ENCODE measurements at places on chromosomes 4 and X.

DNA sequence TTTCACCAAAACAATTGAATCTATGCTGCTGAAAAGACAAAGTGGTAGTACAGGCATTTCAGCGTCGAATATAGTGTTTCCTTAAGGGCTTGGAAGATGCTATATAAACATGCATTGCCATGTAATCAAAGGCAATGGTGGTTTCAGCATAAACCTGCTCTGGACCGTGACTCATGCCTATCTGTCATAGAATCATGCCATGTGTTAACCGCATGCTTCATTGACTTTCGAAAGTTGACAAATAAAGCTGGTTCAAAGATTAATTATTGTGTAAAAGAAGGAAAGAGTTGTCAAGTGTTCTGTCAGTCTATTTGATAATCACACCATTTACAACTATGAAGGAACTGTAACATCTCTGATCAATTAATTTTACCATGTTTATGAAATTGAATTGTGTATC lies 83.2 kb downstream of the FUNDC1 start:
- no peaks in the 10 kb centered on the region for H3K4me1 ChIP-seq
- H3K4me3 ChIP-seq: no peak overlapping the region
- H3K36me3 ChIP-seq: no peaks in the 10 kb centered on the region
- no peak for DNase-seq

DNA sequence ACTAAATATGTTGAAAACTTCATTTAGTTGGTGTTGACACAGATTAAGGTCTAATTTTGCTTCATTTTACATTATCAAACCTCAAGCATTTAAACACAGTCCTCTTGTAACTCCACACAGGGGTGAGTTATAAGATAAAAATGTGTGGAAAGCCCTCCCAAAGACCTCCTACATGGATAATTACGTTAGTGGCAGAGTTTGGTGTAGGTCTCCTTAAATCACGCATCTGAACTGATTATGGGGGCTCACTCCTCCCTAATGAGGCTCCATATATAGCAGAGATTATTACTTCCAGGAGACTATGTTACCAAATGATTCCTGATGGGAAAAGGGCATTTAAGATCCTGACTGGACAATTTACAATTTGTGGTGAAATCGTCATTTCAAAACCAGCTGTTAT lies 32.2 kb upstream of the VCX3B start:
- no peak overlapping the region for H3K27ac ChIP-seq
- H3K27me3 ChIP-seq: no peaks in the 10 kb centered on the region

- H3K4me1 ChIP-seq: no peaks in the 10 kb centered on the region
- H3K27me3 ChIP-seq: no peaks in the 10 kb centered on the region
- H3K27ac ChIP-seq: no peak overlapping the region
- no peak for DNase-seq
These were observed 109.5 kb downstream of the CDKL5 start for GRCh38 chrX:18534949-18535348.

GRCh38 chrX:72540318-72540717 lies 32.3 kb downstream of the HDAC8 start:
- DNase-seq: no peak
- H3K27ac ChIP-seq: no peak overlapping the region
- peaks cover 3% of the 10 kb centered on the region for H3K4me1 ChIP-seq
- H3K4me3 ChIP-seq: no peak overlapping the region
- H3K36me3 ChIP-seq: peaks cover 16% of the 10 kb centered on the region
- no peaks in the 10 kb centered on the region for H3K27me3 ChIP-seq

DNA sequence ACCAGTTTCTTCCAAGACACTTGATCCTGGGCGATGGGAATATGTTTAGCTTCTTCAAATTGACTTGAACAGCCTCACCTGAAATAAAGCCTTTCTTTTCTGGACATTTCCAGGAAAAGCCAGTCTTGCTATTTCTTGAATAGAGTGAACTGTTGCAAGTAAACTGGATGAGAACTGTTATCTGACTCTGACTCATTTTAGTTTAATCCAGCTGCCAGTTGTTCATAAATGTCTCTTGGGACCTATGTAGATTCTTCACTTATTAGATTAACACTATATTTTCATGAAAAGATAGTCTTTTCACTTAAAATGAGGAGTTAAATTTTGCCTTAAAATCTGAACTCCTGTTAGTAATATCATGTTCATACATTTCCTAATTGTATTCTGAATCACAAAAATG lies 615.4 kb upstream of the GALNT7 start:
- H3K27me3 ChIP-seq: no peaks in the 10 kb centered on the region
- DNase-seq: no peak
- H3K27ac ChIP-seq: no peak overlapping the region
- no peak overlapping the region for H3K4me3 ChIP-seq
- no peaks in the 10 kb centered on the region for H3K4me1 ChIP-seq

DNA sequence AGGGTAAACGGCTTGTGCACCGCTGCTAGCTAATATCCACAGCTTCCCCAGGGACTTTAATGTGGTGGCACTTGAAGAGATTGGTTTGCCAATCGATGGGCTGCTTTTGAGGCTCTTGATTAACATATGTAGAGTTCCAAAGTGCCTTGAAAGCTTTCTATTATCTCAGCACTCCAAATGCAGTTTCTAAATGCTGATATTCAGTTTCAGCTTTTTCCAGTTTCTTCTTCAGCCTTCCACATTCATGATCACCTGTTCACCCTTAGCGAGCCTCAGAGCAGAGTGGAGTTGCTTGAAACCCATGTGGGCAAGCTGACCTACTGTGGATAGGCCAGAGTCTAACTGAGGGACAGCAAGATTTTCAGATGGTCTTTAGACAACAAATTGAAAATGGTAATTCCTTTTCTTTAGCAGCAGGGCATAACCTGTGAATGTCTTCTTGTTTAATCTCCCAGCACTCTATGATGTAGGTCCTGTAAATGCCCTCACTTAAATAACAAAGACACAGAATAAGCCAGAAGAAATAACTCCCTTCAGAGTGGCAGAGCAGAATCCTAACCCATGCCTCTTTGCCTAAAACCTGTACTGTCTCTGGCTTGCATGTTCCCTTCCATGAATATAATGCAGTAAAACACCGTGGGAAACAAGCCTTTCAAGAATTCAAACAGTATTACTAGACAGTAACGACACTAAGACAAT lies 99.8 kb downstream of the TSPAN5 start:
- H3K36me3 ChIP-seq: peaks cover 19% of the 10 kb centered on the region

Data from activated T-helper 2 cell treated with anti-CD3 and anti-CD28 coated beads, Interferon-gamma antibody, Interleukin-2, Interleukin-4, amounts not matched to agents 10 μg/mL and 5 μg/mL and 100 μg/mL, durations not matched to agents 14 hours and 24 hours and 36 hours (primary cell).